ENCODE measurements at places on chromosomes 4 and X.

- DNase-seq = no peak
These were observed 72.1 kb downstream of the COL4A5 start for GRCh38 chrX:108511721-108512120.

DNA sequence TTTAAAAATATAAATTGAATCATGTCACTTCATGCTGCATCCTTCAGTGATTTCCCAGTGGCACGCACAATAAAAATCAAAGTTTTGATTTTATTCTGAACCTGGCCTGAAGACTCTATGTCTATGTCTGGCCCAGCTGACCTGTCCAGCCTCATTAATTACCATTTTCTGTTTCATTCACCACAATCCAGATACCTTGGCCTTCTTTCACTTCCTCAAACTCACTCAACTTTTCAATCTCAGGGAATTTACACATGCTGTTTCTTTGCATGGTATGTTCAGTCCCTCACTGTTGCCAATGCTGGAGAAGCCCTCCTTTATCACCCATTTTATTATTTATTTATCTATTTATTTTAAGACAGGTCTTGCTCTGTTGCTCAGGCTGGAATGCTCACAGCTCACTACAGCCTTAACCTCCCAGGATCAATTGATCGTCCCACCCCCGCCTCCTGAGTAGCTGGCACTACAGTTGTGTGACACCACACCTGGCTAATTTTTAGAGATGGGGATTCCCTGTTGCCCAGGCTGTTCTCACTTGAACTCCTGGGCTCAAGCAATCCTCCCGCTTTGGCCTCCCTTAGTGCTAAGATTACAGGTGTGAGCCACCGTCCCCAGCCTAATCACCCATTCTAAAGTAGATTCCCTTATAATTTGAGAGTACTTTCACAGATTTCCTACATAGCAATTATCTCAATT lies 43.1 kb downstream of the ZGRF1 start:
- no peak for DNase-seq

DNA sequence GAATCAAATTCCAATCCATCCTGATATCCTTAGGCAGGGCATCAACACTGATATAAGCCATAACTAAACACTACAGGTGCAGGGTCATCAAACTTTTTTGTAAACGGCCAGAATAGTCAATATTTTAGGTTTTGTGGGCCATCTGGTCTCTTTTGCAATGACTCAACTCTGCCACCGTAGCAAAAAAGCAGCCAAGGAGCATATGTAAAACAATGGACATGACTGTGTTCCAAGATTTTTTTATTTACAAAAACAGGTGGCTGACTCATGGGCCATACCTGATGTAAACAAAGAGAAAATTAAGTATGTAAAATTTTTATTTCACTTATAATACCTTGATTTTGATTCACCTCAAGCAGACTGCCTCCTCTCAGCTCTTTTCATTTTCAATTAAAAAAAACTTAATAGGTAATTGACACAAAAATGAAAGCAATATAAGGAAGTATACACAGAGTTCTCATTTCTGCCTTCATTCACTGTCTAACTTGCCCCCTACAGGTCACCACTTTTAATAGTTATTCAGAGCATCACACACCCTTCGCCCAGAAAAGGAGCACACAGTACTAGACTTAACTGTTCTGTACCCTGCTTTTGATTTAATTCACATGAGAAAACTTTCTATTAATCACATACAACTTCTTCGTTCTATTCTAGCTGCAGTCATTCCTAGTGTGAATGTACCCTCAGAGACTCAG lies 35.3 kb upstream of the GPM6B start:
- no peak for DNase-seq

DNA sequence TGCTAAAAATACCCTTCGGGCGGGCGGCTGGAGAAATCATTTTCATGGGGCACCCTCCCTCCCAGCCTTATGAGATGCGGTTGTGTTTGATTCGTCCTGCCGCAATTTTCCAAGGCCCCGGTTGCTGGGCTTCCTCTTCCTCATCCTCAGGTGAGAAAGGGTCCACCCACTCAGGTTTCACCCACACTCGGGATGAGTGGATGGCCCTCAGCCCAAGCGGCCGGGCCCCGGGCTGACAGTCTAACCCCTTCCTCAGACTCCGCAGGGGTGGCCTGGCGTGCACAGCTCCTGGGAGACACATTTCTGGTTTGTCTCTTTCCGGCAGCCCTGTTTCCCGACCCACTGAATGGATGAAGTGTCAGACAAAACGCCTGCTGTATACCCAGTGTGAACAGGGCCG lies 116.5 kb upstream of the LRPAP1 start:
- DNase-seq = no peak

DNA sequence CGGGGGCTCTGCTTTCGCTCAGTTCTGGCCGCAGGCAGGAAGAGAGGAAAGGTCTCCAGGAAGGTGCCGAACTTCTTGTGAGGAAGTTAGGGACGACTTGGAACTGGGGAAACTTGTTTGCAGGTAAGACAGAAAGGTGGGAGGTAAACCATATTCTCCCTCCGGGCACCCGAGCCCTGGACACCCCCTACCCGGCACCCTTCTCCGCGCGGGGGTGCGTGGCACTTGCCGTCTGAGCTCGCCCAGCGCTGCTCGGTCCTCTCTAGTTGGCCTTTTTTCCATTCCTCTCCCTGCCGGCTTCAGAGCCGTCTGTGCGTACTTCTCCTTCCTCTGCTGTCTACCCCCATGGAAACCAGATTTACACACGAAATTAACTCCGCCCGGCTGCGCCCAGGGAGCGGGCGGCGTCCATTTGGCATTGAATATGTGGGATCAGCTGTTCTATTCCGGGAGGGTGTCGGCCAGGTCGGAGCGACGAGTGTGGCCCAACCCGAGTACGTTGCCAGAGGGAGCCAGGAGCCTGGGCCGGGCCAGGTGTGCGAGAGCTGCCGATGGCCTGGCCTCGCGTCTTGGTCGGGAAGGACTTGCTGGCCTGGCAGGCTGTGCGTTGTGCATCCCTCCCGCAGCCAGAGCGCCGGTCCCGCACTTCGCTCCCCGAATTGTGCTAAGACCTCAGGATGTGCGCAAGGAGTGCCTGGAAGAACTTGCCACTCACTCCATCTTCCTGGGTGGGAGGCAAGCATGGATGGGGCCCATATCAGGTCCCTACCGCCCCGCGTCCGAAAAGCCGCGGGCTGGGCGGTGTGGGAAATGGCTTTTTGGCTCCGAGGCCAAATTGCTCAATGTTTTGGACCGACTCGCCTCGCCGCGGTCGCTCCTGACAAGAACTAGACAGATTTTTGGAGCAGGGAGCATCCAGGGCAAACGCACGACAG lies 1.7 kb downstream of the PDGFRA start:
- DNase-seq = no peak

- DNase-seq = no peak
These were observed 112.5 kb downstream of the MAB21L2 start for GRCh38 chr4:150694438-150694837.

DNA sequence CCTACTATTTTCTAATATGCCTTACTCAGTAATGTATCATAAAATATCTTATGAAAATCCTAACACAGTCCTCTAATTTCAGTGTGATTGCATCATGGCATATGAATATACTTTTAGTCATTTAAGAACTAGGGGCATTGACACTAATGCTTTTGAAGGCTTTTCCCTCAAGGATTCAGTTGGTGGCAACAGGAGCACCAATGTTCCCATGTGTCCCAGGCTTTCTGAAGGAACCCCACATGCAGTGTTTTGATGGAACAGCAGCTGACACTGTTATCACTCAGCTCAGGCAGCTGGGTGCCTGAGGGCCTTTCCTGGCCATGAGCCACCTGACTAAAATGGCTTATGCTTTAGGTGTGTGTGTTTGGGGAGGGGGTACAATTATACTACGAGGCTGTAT lies 348.3 kb downstream of the ARHGAP24 start:
- no peak for DNase-seq

DNA sequence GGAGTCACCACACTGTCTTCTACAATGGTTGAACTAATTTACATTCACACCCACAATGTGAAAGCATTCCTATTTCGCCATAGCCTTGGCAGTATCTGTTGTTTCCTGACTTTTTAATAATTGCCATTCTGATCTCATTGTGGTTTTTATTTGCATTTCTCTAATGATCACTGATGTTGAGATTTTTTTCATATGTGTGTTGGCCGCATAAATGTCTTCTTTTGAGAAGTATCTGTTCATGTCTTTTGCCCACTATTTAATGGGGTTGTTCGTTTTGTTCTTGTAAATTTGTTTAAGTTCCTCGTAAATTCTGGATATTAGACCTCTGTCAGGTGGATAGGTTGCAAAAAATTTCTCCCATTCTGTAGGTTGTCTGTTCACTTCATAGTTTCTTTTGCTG lies 519.1 kb downstream of the STPG2 start:
- DNase-seq = no peak

DNA sequence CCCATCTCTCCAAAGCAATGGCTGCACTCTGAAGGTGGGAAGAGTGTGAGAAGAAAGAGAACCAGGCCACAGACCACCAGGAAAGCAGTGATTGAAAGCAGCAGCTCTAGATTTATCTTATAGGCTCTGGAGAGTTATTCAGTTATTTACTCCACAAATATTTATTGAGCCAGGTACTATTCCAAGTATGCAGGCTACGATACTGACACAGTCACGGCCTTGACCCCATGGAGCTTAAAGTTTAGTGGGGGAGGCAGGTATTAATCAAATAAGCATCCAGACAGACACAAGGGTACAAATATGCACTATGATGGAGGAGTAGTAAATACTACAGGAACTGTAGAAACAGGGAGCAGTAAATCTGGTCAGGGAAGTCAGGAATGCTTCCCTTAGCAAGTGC lies 2.8 kb downstream of the TMEM185A start:
- no peak for DNase-seq

GRCh38 chr4:51885363-51885762 lies 42.4 kb downstream of the DCUN1D4 start:
- DNase-seq = no peak

DNA sequence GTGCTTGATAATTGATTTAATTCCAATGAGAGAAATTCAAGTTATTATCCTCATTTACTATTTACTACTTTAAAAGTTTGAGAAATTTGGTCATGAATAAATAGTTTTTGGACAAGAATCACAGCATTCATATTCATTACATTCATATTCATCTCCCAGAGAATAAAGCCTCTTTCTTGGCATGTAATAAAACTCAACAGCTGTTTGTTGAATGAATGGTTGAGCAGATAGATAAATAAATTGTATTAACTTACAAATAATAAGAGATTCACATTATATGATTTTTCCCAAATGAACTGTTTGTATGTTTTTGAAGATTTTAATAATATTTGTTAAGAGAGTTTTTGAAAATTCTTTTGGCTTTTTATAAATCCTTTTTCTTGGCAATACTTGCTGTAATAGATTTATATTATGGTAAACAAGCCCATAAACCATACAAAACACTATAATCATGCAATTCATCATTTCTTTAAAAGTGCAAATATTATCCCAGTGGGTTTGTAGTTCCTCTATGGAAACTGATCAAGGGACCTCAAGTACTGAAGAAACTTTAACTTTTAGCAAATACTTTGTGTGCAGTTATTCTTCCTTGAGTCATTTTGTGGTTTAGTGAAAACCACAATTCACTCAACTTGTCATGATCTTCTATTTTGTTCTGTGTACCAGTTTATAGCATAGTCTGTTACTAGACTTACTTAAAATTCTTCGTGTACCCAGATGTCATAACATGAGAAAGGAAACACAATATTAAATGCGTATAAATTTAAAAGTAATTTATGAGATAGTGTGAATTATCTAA lies 371.8 kb downstream of the ADGRL3 start:
- DNase-seq = no peak

GRCh38 chr4:98862371-98862770 lies 66.6 kb downstream of the EIF4E start:
- DNase-seq = no peak

- no peak for DNase-seq
These were observed 70.8 kb downstream of the DCAF8L1 start for GRCh38 chrX:27910412-27910811.

- no peak for DNase-seq
These were observed 5.8 kb upstream of the DCLK2 start for GRCh38 chr4:150072471-150072870.

GRCh38 chr4:113332701-113333100 lies 283.2 kb downstream of the ANK2 start:
- no peak for DNase-seq

DNA sequence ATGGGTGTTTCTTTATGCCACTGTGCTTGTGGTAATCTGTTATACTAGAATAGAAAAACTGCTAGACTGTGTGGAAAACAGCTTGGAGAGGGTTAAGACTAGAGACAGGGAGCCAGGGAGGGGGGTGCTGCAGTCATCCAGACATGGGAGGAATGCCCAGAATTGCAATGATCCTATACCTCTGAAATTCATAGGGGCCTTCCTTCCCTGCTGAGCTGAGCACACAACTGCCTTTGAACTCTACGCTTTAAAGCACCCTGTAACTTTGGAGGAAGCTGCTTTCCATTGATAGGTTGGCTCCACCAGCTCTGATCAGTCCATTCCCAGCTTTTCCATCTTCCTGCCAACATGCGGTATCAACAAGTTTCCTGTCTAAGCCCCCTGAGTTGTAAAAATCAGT lies 155.9 kb upstream of the RASGEF1B start:
- DNase-seq = no peak

DNA sequence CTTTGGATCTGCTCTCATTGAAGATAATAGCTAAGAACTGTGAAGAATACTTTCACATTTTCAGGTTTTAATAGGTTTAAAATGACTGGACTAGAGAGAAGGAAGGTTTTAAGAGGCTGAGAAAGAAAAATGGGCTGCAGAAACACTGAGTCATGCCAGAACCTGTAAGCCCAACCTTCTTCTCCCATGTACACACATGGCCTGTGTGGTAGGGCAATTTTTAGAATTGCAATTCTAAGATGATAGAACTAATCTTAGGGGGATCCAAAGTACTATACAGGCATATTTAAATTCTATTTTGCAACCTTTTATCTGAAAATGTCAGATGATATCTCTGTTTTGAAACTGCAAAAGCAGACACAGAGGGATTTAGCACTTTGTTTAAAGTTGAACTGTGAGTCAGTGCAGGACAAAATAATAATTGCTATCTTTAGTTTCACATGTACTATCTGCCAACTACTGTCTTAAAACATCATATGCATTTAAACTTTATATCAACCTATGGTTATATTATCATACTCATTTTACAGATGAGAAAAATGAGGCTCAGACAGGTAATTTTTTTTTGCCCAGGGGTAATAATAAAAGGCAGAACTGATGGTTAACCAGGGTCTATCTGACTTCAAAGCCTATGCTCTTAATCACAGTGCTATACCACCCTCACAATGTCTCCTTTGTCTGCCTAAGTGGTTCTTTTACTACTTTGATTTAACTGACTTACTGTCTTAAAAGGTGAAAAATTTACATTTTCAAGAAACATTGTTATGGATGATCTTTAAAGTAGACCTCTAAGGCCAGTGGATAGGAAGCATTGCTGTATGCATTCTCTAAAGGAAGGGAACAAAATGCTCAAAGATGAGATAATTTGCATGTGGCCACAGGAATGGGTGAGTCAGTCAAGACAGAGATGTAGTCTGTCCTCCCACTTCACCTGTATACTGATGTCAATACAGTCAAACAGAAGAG lies 4.3 kb downstream of the TMPRSS11E start:
- DNase-seq = no peak

- DNase-seq = no peak
These were observed 269.9 kb downstream of the OPHN1 start for GRCh38 chrX:68163441-68163840.

- no peak for DNase-seq
These were observed 175.3 kb upstream of the PCDH18 start for GRCh38 chr4:137707626-137708025.

All from NCI-H2029 treated with DMSO at 0.1 percent for 48 hours (cell line).